ENCODE measurements at places on chromosomes 7 and 10.

DNA sequence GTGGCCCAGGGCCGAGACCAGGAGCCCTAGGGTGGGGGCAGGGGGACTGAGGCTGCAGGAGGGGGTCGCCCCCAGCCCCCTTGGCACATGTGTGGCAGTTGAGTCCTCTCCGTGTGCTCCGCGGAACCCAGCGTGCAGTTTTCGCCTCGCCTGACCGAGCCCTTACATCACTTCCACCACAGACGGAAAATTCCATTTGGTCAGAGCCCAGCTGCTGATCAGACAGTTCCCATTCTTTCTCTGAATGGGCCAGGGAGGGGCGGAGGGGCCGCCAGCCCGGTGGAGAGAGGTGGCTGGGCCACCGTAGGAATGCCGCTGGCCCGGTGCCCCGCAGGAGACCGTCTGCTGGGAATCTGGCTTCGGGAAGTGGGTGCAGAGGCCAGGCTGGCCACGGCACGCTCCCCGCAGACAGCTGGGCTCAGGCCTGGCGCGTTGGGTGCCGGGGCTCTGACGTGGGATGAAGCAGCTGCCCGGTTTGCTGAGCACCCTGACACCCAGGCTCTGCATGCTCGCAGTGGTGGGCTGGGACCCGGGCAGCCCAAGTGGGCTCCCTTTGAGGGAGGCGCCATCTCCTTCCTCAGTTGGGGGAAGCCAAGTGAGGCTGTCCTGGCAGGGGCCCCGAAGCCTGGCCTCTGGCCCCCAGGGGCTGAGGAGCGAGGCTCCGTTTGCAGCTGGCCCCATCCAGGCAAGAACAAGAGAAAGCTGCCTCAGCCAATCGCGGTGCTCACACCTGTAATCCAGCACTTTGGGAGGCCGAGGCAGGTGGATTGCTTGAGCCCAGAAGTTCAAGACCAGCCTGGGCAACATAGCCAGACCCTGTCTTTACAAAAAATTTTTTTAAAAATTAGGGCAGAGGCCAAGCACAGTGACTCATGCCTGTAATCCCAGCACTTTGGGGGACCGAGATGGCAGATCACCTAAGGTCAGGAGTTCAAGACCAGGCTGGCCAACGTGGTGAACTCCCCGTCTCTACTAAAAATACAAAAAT, 9.9 kb downstream of the TTYH3 start:
- DNase-seq: no peak

DNA sequence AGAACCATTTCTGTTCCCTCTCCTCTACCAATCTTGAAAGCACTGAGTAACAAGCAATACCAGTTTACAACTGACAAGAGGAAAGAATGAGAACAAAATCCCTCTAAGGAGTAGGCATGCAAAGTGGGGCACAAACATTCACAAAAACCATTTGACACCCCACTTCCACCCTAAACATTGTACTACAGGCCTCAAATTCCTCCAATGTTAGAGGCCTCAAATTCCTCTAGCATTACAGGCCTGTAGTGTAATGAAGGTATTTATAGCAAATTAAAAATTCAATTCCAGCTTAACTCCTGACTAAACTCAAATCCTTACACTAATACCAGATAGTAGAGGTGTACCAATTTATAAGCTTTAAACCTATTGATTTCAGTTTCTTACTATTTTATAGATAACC, 85.4 kb downstream of the SIRT1 start:
- DNase-seq: no peak

GRCh38 chr10:4316161-4316810, 509.7 kb upstream of the AKR1E2 start:
- no peak for DNase-seq

DNA sequence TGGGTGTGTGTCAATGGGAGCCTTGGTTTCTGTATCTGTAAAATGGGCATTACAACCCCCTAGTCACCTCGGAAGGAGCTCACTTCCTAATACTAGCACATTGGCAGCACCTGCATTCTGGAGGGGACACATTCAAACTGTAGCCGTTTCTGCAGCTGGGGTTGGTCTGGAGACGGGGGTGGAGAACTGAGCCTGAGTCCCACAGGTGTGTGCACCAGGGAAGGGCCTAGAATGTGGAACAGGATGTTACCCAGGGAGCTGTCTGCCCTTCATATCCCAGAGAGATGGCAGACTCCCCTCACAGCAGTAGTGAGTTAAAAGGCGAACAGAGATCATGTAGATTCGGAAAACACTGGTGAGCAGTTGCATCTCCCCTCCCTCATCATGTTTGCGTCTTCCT, 272.8 kb upstream of the ZNF32 start:
- no peak for DNase-seq

GRCh38 chr7:134630893-134631292, 15.8 kb upstream of the BPGM start:
- no peak for DNase-seq

DNA sequence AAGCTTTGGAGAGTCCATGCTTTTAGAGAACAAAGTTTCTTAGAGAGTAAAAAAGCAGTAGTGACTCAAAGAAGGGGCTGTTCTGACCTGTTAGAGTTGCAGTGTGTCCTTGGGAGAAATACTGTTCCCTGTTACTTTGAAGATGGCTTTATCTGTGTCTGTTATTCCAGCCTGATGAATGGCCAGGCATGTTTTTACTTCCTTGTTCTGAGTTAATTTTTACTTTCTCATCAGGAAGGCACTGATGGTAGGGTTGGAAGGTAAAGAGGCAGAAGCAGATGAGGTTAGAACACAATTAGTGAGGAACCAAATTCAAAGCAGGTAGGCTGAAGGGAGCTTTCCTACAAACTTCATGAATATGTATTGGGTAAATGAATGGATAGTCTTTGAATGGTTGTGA, 138.5 kb upstream of the PRKCQ start:
- DNase-seq: no peak

GRCh38 chr7:112072541-112073245, 133.5 kb downstream of the DOCK4 start:
- no peak for DNase-seq

DNA sequence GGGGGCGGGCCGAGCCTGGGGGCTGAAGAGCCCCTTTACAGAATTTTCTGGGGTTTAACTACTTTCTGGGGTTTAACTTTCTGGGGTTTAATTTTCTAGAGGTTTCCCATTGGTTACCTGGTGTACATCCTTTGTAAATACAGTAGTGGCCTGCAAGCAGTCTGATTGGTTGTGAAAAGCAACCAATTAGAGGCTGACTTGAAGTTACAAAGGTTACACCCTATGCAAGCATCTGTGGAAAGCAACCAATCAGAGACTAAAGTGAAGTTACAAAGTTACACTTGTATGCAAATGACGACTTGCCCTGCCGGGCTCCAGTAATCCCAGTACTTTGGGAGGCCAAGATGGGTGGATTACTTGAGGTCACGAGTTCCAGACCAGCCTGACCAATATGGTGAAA, 27.4 kb downstream of the GTF2I start:
- DNase-seq: no peak

DNA sequence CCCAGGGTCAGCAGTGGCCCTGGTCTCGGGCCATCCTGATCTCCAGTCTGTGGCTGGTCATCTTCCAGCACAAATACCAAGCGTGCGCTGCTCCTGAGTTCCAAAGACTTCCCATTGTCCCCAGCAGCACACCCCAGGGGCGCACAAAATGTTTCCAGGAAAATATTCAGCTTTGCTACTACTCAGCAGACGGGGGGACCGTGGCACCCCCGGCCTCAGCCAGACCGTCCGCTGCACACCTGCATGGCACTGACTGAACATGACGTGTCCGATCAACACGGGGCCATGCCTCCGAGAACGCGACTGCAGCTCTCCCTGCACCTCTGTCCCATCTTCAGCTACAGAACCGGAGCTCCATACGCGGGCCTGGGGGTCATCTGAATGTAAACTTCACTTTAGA, 9.6 kb upstream of the INSIG1 start:
- DNase-seq: no peak

GRCh38 chr7:158237672-158238335, 349.8 kb downstream of the PTPRN2 start:
- peak; percentile 24 for DNase-seq

DNA sequence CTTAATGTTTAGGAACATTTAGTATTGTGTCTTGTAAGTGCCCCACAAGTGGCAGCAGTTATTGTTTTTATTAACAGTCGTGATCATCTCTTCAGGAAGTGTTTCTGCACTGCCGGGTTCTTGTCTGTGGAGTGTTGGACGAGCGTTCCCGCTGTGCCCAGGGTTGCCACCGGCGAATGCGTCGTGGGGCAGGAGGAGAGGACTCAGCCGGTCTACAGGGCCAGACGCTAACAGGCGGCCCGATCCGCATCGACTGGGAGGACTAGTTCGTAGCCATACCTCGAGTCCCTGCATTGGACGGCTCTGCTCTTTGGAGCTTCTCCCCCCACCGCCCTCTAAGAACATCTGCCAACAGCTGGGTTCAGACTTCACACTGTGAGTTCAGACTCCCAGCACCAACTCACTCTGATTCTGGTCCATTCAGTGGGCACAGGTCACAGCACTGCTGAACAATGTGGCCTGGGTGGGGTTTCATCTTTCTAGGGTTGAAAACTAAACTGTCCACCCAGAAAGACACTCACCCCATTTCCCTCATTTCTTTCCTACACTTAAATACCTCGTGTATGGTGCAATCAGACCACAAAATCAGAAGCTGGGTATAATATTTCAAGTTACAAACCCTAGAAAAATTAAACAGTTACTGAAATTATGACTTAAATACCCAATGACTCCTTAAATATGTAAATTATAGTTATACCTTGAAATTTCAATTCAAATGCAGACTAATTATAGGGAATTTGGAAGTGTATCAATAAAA, 22.2 kb downstream of the PLA2G12B start:
- no peak for DNase-seq

- DNase-seq: no peak
Observed at GRCh38 chr7:141381794-141382427, 169.3 kb upstream of the AGK start.

- no peak for DNase-seq
Observed at GRCh38 chr7:79520543-79520942, 67.1 kb upstream of the MAGI2 start.

DNA sequence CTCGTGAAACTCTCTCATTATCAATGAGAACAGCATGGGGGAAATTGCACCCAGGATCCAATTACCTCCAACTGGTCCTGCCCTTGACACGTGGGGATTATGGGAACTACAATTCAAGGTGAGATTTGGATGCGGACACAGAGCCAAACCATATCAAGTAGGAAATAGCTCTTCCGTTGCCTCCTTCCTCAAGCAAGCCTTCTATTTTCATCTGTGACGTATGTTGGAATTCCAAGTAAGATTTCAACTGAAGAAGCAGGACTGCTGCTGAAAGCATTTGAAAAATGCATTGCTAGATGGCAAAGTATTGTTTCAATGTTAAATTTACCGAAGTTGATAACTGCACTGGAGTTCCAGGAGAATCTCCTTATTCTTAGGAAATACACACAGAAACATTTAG, 178.1 kb upstream of the GALNT17 start:
- DNase-seq: no peak

DNA sequence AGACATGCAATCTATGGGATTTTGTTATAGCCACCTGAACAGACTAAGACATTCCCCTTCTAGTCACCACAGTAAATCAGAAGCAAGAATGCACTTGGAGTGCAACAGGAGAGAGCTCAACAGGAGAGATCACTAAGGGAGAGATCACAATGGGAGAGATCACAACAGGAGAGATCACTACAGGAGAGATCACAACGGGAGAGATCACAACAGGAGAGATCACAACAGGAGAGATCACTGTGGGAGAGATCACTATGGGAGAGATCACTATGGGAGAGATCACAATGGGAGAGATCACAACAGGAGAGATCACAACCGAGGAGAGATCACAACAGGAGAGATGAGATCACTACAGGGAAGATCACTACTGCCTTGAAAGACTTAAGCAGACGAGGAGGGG, 238.5 kb upstream of the PITRM1 start:
- DNase-seq: no peak

- peak; percentile 10 for DNase-seq
Observed at GRCh38 chr10:56880606-56881005, 519.5 kb upstream of the ZWINT start.

DNA sequence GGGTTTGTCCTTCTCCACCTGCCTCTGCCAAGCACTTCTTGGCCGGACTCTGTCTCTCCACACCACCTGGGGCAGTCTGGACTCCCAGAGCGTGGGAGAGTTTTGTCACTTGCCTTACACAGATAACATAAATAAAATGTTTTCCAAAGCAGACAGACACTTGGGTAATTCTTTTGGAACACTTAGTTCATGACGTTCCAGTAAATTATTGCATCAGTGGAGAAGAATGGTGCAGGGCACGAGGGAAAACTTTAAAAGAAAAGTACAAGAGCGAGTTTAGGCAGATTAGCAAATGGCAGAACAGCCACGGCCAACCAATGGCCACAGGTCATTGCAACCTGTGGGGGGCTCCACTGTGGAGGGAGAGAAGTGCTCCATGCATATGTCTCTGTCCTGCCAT, 170.6 kb upstream of the GRB10 start:
- no peak for DNase-seq

- DNase-seq: peak; percentile 53
Observed at GRCh38 chr7:82810558-82811259, 352.0 kb downstream of the PCLO start.

DNA sequence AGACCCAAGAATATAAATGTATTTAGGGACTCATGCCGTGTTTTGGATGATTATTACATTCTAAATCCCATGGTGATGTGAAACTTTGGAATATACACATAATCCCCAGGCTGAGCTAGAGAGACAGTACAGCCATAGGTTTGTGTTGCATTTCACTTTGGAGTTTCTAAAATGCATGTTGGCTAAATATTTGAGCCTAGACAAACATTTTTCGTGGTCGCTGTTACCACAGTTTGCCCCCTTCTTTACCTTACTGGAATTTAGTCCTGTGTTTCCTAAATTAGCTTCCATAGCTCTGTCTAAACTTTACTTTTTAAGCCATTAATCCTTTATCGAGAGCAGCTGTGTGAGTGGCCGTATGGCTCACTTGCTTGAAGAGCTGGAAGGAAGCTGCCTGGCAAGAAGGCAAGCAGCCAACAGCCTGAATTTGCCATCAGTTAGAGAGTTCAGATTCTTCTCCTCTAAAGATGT, 192.0 kb downstream of the BICC1 start:
- no peak for DNase-seq

- no peak for DNase-seq
Observed at GRCh38 chr10:78963074-78964034, 105.4 kb upstream of the ZMIZ1 start.

DNA sequence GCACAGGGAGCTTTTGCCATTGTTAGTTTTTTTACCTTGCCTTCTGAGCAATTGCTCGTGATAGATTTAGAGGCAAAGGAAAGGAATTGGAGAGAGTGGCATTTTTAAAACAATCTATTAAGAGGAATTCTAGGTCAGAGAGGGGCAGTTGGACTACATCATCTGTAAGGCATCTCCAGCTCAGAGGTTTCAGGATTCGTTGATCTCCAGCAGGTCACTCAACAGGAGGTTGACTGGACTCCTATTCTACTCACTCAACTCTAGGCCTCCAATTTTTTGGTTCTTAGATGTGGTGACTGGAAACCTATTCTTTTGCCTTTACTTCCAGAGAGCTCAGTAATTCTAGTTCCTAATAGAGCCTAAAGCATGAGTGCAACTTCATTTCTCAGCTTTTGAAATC, 42.8 kb downstream of the TBXAS1 start:
- no peak for DNase-seq

- DNase-seq: peak; percentile 96
Observed at GRCh38 chr7:70143075-70144044, 545.1 kb downstream of the AUTS2 start.

Data from NCI-H748 treated with DMSO at 0.1 percent for 48 hours (cell line).